Activated naive CD8-positive, alpha-beta T cell treated with anti-CD3 and anti-CD28 coated beads, Interleukin-2, amount 10 ng/mL, durations not matched to agents 7 days and 5 days (primary cell): ENCODE measurements at places on chromosomes 1 and 21.
A peak's percentile ranks its signal among the peaks of the same experiment; 100 is the strongest.

DNA sequence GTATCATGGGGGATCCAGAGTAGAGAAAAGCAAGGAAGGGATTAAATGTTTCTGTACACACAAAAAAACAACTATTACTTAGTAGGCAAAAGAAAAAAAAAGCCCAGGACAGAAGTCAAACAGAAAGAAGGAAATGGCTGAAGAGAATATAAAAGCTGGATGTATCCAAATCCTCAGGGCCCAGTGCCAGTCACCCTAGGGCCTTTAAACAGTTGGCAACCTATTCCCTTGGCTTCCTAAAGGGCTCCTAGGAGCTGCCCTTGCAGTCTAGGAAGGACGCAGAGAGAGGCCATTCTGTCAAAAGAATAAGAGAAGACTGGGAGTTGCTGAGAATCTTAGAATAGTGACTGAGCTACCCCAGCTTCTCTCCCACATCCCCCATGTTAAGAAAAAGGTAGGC, 5.0 kb downstream of the B4GALT3 start:
- DNase-seq = no peak

GRCh38 chr1:117591252-117591651, 14.6 kb upstream of the TENT5C start:
- no peak for DNase-seq

DNA sequence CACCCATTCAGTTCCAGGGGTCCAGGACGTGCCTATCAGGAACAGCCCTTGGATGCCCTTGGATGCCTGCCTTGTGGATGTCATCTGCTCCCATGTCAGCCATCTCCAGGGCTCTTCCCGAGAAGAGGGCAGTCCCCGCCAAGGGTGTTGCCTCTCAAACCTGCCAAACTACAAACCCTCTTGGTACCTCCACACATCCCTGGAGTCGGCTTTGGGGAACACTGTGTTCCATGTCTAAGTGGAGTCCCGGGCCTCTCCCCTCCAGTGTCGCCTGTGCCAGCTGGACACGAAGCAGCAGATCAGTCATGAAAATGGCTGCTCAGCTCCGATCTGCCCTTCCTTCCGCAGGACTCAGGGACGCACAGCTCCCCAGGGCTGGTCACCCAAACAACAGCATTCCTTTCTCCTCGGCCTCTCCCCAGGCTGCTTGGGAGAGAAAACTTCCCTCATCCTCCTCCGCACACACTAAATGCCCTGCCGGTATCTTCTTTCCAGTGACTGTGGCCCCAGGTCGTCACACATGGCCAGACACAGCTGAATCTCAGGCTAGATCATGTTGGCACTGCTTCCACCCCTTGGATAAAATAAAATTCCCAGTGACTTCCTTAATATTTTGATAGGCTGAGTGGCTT, 53.4 kb downstream of the GALNT2 start:
- DNase-seq = no peak

- no peak for DNase-seq
Measured at GRCh38 chr1:242008826-242009495, 10.1 kb upstream of the MAP1LC3C start.

DNA sequence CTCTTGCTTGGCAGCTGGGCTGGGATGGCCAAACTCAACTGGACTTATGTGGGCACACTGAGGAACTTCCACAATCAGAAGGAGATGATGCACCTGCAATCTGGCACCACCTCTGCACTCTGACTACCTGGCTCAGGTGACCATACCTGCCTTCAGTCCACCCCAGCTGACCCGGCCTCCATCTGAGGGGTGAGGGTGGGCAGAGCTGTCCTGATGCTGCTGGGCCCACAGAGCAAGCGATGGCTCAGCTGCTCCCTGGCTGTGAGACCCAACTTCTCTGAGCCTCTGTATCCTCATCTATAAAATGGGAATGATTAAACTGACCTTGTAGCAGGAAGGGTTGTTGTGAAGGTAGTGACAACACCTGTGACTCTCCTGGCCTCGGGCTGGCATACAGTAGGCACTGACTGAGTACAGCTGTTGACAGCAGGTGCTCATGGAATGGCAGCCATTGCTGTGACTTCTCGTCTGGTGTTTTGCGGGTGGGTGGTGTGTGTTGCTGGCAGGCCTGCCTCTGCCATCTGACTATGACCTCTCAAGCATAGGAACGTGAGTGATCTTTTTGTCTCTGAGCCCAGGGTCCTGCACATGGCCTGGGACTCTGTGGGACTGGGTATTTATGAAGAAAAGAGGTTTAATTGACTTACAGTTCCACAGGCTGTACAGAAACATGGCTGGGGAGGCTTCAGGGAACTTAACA, 438.5 kb downstream of the PTPRU start:
- DNase-seq = no peak

- DNase-seq = no peak
Measured at GRCh38 chr1:237249120-237249519, 207.1 kb downstream of the RYR2 start.

DNA sequence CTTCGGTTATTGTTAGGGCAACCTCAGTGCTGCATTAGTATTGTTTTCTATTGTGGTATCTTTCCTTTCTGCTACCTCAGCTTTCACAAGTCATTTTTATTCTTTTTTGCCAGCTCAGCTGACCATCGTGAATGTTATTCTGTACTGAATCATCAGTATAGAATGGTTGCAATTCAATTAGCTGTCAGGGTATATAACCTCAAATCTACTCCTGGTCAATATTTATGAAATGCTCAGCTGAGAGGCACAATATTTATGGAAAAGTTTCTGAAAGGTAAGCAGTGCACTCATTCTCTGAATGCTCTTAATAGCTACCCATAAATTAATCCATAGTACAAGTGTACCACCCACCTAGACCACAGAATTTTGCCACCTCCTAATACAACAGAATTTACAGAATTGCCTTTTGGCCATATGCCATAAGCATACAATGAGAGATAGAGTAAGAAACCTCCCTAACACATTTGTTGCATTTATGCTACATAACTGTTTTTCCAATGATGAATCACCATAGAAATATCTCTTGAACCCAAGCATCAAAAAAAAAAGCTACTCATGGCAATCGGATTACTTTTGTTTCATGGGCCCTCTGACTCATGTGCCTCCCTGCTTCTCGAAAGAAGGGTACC, 732.6 kb upstream of the CHRM3 start:
- no peak for DNase-seq

- DNase-seq = no peak
Measured at GRCh38 chr1:21866707-21867043, 54.6 kb downstream of the LDLRAD2 start.

DNA sequence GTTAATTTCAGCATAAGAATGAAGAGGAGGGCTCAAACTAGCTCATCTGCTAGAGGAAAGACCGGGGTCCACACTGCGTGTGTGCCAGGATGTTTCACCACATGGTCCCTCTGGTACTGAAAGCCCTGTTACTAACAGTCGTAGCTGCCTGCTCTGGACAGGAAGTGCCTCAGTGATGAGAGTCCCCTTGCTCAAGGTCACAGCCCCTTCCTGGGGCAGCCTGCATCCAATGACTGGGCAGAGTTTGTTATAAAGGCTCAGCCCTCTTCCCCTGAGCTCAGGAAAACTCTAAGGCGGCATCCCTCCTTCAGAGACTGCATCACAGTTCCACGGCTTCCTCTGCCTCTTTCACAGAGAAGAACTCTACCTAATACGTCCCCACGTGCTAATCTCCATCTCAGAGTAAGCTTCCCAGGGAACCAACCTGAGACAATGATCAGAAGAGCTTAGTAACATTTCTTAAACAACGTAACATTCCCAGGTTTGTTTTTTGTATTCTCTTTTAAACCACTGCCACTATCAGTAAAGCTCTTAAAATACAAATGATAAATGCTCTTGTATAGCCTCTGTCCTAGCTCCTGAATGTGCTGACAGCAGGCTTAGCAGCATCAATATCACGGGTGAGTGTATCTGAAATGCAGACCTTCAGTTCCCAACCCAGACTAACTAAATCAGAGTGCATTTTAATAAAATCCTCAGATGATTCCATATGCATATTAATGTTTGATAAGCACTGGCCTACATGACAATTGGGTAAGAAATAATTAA, 38.0 kb upstream of the ATP1A1 start:
- no peak for DNase-seq

DNA sequence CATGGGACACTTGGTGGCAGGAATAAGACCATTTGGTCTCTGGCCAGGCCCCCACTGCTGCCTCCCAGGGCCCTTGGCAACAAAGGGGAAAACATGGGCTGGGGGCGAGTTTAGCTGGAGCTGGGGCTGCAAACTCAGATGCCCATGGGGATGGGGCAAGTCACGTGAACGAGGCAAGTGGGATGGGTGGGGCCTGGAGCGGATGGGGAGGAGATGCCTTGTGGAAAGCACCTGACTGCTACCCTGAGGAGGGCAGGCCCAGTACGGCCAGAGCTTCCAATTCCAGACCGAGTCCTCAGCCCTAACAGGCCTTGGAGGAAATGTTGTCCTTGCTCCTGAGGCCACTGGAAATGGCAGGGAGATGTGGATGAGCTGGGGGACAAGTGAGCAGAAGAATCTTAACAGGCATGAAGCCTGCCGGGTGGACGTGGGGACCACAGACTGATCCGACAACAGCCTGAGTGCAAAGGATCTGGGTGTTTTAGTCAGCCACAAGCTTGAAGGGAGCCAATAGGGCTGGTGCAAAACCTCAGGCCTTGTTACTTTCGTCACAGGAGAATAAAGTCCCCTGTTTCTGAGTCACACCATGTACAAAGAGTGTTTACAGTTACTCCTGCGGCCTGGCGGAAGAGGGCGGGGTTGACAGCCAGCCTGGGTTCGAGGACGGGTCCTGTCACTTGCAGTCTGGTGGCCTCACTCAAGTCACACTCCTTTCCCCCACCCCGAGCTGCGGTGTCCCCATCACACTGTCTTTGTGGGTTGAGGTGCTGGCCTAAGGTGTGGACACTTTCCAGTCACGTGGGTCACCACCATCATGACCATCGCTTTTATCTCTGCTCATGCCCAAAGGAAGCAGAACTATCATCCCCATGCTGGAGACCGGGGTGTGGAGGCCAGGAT, 19.1 kb downstream of the RUNX3 start:
- peak; percentile 78 for DNase-seq

DNA sequence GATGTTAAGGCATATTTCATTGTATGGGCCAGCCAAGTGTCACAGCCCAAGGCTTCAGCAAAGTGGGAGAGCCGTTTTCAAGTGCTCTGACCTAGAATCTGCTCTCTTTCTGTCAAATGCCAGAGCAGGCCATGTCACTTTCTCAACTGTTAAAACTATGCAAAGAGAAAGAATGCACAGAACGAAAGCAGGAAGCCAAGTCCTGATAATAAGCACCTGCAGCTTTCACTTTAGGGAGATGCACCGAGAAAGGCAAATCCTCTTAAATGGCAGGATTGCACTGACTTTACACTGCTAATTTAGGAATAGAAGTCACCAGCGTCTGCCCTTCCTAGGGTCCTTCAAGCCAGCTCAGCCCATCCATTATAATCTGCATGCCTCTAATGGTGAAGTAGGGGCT, 49.2 kb upstream of the NTPCR start:
- no peak for DNase-seq

GRCh38 chr1:30684259-30684658, 39.1 kb downstream of the MATN1 start:
- peak; percentile 9 for DNase-seq

DNA sequence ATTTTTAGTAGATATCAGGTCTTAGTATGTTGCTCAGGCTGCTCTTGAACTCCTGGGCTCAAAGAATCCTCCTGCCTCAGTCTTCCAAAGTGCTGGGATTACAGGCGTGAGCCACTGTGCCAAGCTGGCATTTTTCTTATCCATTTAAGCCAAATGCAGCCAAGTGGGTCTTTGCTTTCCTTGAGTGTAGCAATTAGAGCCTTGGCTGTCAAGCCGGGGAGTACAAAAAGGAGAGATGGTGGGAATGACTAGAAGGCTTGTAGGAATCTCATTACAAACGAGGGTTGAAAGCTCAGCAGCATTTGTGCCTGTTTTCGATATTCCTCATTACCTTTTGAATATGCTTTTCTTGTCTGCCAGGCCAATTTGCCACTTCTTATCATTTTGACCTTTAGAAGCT, 140.9 kb downstream of the DISC1 start:
- no peak for DNase-seq

- no peak for DNase-seq
Measured at GRCh38 chr1:154689083-154689482, 81.1 kb upstream of the ADAR start.

DNA sequence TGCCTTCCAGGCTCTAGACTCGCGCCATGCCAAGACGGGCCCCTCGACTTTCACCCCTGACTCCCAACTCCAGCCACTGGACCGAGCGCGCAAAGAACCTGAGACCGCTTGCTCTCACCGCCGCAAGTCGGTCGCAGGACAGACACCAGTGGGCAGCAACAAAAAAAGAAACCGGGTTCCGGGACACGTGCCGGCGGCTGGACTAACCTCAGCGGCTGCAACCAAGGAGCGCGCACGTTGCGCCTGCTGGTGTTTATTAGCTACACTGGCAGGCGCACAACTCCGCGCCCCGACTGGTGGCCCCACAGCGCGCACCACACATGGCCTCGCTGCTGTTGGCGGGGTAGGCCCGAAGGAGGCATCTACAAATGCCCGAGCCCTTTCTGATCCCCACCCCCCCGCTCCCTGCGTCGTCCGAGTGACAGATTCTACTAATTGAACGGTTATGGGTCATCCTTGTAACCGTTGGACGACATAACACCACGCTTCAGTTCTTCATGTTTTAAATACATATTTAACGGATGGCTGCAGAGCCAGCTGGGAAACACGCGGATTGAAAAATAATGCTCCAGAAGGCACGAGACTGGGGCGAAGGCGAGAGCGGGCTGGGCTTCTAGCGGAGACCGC, 2.0 kb upstream of the OLIG2 start:
- peak; percentile 33 for DNase-seq

- DNase-seq = peak; percentile 51
Measured at GRCh38 chr1:205344066-205344928, 12.4 kb downstream of the KLHDC8A start.

DNA sequence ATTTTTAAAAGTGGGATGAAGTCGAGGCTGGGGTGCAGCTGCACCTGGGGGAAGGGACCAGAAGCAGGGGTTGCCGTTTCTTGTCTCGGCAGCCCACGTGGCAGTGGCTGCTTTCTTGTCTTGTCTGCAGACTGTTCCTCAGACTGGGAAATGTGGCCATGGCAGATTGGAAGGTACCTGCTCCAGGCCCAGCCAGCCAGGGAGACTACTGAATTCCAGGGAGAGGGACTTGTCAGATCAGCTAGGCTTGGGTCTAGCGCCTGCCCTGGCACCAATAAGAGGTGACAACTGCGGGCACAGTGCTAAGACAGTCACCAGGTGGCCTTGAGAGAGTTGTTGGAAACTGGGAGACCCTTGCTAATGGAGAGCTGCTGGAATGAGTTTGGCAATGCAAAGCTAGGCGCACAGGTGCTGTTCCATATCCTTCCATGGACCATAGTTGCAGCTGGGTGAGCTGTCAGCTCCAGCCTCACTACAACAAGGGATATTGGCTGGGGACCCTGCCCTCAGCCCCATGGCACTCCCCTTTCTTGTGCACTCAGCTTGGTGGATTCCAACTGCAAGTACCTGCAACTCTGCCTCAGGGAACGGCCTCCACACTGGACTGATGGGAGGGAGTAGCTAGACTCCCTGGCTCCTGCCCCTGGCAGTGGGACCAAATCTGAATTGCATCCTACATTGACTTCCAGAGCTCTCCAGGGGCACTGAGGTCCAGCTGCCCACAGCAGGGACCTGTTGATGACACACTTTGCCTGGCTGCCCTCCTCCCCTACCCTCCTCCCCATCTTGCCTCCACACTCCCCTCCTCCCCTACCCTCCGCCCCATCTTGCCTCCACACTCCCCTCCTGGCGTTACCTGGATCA, 9.9 kb upstream of the IL22RA1 start:
- DNase-seq = no peak

GRCh38 chr1:23369335-23370013, at the start of gene ZNF436:
TSS of gene ZNF436 (minus strand) at chr1:23369836. CDS start at chr1:23368005, 1,831 bp downstream.
- no peak for DNase-seq
